ENCODE measurements at places on chromosomes 5 and 9.

GRCh38 chr5:78320401-78320800 lies 25.9 kb upstream of the AP3B1 start:
- DNase-seq, result peak; percentile 8

GRCh38 chr5:175567954-175568353 lies 89.6 kb downstream of the SFXN1 start:
- DNase-seq, result no peak

DNA sequence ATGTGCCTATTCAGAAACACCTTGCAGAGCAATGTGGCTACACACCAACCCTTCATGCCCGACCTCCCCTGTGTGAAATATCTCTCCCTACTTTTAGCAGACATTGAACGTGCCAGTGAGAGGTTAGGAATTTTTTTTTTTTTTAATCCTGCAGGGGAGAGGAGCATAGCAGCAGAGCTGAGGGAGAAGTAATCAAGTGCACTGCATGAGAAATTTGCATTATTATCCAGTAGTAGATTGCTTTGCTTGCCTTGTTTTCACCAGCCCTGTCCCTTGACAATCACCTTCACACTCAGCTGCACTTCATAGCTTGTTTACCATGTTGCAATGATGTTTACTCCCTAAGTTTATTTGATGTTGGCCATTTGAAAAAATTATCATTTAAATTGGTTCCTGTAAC lies 489.6 kb upstream of the ZNF608 start:
- DNase-seq, result no peak

- DNase-seq, result no peak
These were observed 70.4 kb upstream of the SNX2 start for GRCh38 chr5:122704247-122705036.

- DNase-seq, result no peak
These were observed 102.2 kb upstream of the SPATA31D4 start for GRCh38 chr9:81825846-81826516.

DNA sequence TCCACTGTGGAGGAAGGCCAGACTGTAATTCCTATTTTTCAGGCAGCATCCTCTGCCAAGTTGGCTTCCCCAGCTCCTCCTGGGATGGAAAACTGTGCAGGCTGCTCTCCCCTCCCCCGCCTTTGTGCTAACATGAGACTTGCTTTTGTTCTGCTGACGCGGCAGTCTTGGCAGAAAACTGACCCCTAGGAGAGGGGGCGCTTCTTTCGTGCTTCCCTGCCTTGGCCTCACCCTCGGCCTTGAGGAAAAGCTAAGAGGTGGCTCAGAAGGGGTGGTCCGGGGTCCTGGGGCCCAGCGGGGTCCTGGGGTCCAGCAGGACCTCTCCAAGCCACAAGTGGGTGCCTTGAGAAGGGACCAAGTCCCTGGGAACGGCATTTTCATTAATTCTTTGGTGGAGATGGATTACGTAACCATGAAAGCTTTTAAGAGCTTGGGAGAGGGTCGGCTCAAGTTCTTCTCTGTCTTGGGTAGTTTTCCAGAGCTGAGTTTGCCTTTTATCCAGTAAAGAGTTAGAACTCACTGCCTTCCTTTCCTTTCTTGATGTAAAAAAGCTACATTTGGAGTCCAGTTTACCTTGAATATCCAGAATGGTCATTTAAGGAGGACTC lies 51.0 kb downstream of the SH3PXD2B start:
- no peak for DNase-seq

DNA sequence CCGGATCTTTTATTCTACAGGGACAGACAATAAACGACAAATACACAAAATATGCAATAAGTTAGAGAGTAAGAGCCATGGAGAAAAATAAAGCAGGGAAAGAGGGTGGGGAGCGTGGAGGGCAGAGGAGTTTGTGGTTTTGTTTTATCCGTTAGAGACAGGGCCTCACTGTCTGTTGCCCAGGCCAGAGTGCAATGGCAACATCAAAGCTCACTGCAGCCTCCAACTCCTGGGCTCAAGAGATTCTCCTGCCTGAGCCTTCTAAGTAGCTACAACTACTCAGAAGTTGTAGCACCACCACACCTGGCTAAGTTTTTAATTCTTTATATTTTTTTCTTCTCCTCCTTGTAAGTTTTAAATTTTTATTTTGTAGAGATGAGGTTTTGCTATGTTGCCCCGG lies 54.5 kb upstream of the CTNNA1 start:
- no peak for DNase-seq

DNA sequence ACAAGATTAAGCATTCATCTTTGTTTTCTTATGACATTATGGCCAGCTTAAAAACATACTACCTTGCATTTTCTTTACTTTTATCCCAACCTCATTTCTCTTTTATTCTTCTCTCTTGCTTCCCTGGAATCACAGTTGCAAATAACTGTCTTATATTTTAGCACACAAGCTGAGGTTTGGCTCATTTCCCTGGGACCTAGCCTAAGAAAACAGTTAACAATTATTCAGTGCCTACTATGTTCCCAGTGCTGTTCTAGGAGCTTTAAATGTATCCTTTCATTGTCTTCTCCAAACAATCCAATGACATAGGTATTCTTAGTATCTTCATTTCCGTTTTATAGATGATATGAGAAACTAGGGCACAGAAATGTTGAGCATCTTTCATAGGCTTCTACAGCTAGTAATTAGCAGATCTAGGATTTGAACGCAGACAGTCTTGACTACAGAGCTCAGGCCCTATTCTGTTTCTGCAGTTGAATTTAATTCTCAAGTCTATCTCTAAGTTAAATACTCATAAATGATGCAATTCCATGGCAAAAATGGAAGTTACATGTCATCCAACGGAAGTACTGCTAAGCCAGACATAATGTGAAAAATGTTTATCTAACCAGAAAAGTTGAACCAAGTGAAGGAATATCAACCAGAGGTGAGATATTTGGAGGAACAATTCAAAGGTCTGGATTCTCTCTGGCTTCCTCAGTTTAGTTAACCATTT lies 52.3 kb upstream of the MTAP start:
- DNase-seq, result no peak

DNA sequence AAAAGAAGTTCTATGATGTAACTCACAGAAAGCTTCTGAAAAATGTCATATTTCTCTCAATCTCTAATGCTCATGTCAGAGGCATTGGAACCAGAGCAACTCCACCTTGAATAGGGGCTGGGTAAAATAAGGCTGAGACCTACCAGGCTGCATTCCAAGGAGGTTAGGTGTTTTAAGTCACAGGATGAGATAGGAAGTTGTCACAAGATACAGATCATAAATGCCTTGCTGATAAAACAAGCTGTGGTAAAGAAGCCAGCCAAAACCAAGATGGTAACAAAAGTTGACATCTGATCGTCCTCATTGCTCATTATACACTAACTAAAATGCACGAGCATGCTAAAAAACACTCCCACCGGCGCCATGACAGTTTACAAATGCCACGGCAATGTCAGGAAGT lies 411.1 kb upstream of the GRIA1 start:
- DNase-seq, result no peak

DNA sequence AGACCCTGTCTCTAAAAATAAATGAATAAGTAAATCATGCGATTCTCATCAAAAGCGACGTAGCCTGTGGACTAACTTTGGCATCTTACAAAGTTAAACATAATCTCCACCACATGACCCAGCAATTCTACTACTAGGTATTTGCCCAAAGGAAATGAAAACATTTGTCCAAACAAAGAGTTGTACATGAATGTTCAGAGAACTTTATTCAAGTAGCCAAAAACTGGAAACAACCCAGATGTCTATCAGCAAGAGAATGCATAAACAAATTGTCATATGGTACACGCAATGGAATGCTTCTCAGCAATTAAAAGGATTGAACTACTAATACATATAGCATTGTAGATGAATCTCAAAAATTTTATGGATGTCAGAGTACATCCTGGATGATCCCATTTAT lies 82.6 kb downstream of the ADRB2 start:
- DNase-seq, result no peak

GRCh38 chr9:70479880-70480291 lies 65.4 kb upstream of the KLF9 start:
- no peak for DNase-seq

GRCh38 chr9:108158236-108158995 lies 668.8 kb upstream of the KLF4 start:
- DNase-seq, result no peak

GRCh38 chr9:112063586-112063985 lies 111.5 kb downstream of the SUSD1 start:
- no peak for DNase-seq

DNA sequence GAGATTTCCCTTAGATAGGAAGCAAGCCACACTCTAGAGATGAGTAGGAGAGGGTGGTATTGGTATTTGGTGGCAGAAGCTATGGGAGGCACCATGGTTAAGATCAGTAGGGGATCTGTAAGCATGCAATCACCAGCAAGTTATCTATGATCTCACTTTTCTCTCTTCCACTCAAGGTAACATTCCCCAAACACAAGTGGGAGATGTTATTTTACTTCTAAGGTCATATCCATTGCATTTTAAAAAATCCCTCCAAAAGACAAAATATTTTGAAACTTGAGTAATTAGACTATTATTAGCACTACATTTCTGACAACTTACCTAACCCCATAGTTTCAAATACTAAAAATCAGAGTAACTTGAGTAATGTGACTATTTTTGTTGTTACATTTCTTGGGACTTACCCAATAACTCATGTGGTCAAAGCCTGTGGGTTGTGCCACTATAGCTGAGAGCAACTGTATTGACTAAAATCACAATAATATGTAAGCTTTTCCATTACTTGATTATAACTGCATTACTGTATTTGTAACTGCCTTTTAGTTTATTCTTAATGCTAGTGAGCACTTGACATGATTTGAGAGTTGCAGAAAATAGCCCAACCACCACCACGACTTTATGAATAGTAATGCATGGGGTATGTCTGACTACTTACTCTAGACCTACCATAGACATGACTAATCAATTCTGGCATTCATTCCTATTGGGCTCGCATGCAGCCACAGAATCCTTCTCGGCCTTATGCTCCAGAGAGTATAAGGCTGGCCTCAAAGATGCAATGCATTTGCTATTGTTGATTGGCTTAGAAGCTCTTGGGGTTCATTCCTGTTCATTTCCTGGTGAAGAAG lies 264.7 kb downstream of the TRIM32 start:
- no peak for DNase-seq

DNA sequence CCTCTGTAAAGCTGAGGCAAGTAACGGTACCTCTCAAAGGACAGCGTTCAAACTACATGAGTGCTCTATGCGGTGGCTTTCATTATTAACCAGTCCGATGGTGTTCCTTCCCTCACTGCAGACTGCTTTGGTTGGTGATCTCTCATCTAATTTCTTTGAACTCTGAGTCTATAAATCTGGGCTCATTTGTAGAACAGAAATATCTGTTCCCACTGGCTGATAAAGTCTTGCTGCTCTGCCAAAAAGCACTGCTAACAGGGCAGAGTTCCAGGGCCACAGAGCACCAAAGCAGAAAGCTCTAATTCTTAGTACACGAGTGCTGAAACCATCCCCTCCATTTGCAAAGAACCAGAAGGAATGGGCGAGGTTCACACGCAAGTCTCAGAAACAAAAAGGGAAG lies 81.9 kb downstream of the MED27 start:
- DNase-seq, result no peak

DNA sequence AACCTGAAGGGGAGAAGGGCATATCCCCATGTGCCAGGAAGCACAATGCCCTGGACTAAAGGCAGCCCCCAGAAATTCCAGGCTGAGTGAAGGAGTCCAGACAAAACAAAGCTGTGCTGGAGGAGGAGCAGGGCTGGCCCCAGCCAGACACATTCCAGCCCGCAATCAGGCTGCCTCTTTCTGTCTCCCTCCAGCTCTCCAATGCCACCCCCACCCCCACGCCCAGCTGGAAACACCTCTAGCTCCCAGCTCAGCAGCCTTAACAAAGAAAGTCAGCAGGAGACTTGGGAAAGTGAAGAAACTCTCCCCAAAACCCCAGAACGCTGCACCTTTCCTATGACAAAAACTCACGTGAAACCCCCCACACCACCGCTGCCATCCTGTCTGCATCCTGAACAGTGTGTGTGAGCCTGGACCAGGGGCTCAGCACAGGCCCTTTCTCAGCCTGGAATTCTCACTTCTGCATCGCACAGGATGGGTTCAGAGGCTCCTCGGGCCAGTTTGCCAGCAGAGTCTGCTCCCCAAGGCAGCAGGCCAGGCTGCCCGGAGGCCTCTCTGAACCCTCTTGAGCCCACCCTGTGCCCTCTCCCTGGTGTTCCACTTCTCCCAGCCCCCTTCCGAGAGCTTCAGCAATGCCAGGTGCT lies 96.2 kb upstream of the ICE1 start:
- DNase-seq, result no peak

GRCh38 chr9:71490810-71491209 lies 277.5 kb downstream of the CEMIP2 start:
- DNase-seq, result no peak

GRCh38 chr5:124088289-124089032 lies 576.5 kb downstream of the CSNK1G3 start:
- no peak for DNase-seq

- no peak for DNase-seq
These were observed 3.1 kb downstream of the CLTB start for GRCh38 chr5:176413255-176413565.

DNA sequence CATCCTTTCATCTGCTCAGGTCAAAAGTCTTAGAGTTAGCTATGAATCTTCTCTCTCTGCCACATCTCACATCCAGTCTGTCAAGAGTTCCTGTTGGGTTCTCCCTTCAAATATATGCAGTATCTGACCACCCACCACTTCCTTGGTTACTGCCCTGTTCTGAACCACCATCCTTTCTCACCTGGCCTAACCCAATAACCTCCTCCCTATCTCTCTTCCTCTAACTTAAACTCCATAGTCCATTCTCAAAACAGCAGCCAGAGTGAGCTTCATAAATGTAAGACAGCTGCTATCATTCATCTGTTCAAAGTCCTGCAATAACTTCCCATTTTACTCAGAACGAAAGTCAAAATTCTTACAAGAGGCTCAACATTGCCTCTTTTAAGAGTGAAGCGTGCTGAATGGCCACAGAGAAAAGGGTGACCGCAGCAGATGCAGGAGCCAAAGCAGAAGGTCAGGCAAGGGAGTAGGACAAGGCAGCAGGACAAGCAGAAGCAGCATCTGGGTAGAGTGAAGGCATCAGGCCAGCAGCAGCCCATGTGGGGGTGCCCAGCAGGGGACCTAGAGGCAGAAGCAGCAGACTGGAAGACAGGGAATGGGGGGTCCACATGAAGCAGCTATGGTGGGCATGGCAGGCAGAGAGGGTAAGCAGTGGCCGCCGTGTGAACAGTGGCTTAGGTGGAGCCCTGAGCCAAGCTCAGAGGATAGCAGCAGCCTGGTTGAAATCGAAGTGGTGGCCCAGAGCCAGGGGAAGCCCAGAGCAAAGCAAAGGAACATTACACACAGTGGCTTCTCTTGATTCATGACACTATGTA lies 39.3 kb upstream of the CDC42SE2 start:
- peak; percentile 17 for DNase-seq

GRCh38 chr5:174750711-174751110 lies 26.3 kb downstream of the MSX2 start:
- DNase-seq, result no peak

- no peak for DNase-seq
These were observed 101.2 kb downstream of the PARP8 start for GRCh38 chr5:50767588-50767987.

GRCh38 chr9:86407022-86407421 lies 52.8 kb upstream of the TUT7 start:
- DNase-seq, result peak; percentile 50

- no peak for DNase-seq
These were observed 20.9 kb downstream of the CYFIP2 start for GRCh38 chr5:157286761-157287211.
